ENCODE measurements at places on chromosomes 7 and 10.

DNA sequence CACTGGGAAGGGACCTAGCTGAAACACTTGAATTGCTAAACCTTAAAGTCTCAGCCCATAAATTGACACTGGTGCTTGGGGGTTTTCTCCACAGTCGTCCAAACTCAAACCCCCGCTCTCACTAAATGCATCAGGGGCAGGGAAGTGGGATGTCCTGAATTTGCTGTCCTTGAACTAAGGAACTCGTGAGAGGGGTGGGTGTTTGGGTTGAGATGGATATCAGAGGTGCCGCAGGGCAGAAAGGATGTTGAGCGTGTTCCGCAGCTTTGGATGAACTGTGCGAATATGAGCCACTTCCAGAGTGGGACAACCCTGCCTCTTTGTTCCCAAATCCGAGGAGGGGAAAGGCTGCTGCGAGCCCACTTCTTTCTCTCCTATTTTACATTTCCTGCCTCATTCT, 90.3 kb upstream of the LYZL2 start:
- DNase-seq, result no peak

DNA sequence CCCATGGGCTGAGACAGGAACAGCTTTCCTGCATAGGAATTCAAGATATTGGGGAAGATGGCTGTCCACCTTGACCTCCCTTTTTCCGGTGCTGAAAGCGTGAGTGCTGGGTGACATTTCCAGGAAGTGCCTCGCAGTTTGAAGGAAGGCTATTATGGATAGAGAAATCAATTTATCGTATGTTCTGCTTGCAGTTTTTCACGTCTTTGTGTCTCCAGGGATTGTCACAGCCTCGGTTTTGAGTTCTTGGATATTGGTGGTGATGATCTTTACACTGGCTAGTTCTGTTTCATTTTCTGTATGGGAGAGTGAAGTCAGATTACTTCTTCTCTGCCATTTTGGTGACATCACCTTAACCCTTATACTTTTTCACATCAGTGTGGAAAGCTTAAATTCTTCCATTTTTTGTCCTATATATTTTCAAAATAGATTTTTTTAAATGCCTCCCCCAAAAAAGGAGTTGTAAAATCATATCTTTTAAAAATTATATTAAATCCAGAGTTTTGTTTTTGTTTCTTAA, 102.5 kb upstream of the APBB1IP start:
- no peak for DNase-seq

DNA sequence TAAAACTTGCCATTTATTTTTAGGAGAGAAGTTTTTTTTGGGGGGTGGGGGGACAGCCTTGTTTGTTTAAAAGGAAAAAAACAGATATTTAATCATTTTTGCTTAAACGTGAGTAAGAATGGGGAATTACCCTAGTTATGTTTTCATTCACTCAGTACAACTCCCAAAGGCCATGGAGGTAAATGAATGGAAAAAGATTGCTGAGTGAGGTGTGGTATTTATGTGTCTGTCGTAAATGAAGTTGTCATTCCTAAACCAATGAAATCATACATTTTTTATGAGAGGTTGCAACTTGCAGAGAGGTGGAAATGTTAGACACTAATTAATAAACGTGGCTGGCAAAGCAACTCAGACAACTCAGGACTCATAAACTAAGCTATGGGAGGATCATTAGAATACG, 218.1 kb downstream of the CELF2 start:
- no peak for DNase-seq

DNA sequence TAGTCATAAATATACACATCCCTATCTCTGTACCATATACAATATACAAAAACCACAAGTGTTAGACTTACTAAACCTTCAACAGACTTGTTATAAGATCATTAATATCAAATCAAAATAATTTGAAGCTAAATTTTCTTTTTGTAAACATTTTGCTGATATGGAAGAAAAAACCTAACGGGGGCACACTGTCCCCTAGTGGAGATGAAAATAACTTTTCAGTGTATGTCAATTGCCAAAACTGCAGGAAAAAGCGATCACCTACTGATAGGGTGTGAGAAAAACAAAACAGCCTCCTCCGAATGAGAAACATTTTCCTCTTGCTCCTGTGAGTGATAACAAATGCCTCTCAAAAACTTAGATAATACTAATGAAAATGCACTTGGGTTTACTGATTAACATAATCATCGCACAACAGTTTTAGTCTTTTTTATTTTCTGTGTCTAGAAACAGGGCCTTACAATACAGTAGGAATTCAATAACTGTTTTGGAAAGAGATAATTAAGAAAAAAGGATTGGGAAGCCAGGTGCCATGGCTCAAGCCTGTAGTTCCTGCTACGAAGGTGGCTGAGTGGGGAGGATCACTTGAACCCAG, 322.7 kb downstream of the CRPPA start:
- no peak for DNase-seq

- no peak for DNase-seq
These were observed 82.2 kb downstream of the EPDR1 start for GRCh38 chr7:38002689-38003088.

Data from NCI-H2029 treated with DMSO at 0.1 percent for 48 hours (cell line).